Ascending aorta (tissue), 2 donors: ENCODE measurements at places on chromosomes 5 and 9.

DNA sequence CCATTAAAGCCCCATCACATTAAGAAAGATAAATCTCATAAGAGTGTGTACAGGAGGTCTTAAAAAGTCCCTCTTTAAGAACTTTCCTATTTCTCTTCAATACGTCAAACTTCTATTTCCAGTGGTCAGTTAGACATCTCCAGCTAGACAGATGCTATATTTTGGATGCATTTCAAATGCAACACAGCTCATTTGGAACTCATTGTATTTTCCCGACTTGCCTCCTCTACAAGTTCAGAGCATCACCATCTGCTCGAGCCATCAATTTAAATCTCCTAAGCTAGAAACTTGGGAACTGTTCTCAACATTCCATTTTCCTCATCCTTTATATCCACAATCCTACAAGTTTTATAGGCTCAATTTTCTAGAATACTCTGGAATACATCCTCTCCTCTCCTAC is 3.2 kb upstream of the UHRF2 start:
- no peak for DNase-seq

DNA sequence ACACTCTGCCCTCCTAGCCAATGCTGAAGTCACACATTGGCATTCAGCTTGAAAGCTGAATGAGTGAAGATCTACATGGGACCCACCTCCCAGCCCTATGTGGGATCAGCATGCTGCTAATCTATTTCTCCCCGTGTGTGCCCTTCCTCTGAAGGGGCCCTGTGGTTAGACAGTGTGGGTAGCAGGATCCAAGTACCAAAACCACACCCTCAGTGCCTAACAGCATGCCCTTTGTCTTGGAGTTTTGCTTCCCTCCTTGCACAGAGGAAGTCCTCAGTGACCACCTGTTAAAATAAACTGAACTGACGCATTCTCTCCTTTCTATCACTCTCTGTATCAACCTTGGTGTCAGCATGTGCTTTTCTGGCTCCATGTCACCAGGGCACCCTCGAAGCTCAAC is 25.0 kb downstream of the SH3TC2 start:
- DNase-seq: no peak

- no peak for DNase-seq
Measured at GRCh38 chr5:160637357-160638090, 214.5 kb downstream of the ATP10B start.

- DNase-seq: no peak
Measured at GRCh38 chr9:89096807-89097206, 81.8 kb downstream of the SHC3 start.

DNA sequence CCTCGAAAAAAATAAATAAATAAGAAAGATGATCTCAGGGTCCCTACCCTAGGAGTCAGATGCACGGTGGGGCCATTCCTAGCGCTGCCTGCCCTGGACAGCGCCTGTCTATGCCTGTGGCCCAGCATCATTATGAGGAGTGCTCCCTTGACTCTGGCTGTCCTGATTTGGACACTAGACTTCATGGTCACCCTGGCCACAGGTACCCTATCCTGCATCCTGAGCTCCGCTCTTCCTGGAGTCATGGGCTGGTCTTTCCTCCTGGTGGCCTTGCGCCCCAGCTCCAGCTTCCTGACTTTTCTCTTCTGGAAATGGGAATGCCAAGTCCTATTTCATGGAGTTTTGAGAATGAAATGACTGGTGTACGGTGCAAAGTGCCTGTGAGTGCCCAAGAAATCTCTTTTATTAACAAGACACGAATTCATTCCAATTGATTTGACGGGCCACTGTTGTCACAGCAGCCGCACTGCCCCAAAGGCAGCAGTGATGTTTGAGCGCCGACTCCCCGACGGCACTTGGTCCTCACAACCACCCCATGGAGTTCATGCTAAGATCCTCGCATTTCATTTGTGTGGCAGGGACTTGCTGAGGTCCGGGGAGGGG is 564 bp upstream of the AIF1L start:
- no peak for DNase-seq

DNA sequence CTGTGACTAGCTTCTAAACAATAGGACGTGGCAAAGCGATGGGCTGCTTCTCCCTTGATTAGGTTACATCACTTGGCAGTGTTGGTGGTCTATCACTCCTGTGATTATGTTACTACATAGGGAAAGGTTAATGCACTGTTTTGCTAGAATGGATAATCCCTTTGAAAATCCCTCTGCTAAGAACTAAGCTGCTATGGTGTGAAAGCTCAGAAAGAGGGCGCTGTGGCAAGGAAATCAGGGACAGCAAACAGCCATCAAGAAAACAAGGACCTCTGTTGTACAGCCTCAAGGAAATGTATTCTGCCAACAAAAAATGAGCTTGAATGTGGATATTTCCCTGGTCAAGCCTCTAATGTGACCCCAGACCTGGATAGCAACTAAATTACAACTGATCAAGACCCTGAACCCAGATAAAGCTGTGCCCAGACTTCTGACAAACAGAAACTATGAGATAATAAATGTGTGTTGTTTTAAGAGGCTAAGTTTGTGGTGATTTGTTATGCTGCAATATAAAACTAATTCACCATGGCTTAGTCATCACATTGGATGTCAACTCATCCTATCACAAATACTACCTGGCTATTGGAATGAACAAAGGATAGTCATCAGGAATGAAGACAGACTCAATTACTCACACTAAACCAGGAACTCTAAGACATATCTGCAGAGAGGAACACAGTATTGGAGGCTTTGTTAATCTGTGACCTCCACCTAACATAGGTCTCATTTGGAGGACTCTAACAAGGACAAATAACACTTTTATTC is 1215.9 kb downstream of the EFNA5 start:
- no peak for DNase-seq

DNA sequence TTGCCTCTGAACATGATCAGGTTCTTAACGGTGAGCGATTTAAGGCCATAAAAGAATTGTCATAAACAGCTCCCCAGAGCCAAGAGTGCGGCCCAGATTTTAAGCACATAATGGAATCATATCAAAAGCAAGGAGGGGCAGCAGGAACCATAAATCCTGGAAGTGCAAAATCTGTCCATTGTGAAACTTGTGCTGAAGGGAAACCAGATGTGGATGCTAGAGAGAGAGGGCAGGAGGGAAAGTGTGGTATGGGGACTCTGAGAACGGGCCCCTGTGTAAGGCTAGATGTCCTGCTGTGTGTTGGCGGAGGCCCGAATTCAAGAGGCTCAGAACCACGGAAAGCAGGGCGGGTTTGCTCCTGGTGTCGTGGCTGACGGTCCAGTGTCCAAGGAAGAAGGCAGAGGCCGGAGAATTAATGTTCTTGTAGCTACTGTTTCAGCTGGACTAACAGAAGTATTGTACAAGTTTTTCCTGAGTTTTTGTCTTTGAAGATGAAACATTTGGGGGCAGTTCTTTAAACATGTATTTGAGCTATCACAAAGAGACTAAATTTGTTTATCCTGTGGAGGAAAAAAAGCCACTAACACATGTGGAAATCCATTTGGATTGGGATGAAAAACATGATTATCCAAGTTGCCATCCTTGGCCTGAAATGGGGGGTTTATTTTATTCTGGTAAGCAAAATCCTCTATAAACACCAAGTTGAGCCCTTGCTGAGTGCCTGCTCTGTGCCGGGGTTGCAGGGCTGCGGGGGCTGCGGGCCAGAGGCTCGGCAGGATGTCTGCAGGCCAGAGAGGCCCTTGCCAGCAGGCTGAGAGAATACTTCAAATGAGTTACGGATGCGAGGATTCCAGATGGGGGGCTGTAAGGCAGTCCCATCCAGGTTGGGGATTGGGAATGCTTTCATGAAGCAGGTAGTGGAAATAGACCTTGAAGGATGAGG is 9.2 kb upstream of the CXCL14 start:
- DNase-seq: no peak

GRCh38 chr5:176535101-176535663 is 2.0 kb downstream of the RNF44 start:
- no peak for DNase-seq

- DNase-seq: no peak
Measured at GRCh38 chr9:36677611-36678010, 104.9 kb downstream of the MELK start.

DNA sequence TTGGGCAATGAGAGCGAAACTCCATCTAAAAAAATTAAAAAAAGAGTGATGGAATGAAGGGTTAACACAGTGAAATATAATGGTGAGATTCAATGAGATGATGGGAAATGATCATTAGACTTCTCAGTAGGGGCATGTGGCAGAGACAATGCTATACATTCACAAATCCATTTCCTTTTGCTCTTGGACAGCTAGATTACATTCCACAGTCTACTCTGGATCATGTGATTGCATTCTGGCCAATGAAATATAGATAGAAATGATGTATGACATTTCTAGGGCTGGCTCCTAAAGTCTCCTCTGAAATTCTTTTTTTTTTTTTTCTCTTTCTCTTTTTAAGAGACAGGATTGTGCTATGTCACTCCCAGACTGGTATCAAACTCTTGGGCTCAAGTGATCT is 3.8 kb upstream of the GALT start:
- no peak for DNase-seq

GRCh38 chr5:35878079-35878478 is 21.4 kb downstream of the IL7R start:
- DNase-seq: no peak

DNA sequence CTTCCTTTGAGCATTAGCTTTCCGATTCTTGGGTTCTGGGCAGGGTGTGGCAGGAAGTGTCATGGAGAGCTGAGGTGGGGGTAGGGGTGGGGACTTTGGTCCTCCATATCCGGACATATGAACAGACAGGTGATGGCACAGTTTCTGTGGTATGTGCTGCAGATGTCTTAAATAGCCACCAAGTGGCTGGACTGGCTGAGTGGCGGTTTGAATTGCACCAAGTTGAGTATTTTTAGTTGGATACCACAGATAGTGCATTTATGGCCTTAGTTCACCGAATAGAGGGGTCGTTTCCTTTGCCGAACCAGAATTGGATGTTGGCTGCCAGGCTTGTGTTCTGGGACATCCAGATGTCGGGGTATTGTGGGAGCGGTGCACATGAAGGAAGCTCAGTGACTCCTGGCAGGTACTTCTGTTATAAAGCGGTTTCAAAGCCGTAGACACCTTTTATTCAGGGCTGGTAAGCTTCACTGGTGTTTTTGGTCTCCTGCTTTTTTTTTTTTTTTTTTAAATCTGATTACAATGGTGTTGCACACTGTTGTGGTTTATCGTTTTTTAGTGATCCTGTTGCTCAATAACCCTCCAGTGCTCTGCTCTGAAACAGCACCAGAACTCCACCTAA is 15.1 kb upstream of the TNFAIP8 start:
- DNase-seq: no peak

DNA sequence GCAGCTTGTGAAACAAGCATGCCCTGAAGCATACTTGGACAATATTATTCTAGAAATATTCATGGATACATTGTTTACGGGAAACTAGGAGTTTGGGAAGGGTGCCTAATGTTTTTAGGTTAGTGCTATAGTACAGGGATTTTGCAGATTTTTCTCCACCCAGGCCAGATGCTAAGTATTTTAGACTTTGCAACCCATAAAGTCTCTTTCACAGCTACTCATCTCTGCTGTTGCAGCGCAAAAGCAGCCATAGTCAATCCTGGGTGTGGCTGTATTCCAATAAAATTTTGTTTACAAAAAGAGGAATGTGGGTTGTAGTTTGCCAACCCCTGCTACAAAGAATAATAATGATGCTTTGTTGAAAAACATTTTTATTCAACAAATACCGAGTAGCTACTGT is 106.2 kb downstream of the CEMIP2 start:
- DNase-seq: no peak

DNA sequence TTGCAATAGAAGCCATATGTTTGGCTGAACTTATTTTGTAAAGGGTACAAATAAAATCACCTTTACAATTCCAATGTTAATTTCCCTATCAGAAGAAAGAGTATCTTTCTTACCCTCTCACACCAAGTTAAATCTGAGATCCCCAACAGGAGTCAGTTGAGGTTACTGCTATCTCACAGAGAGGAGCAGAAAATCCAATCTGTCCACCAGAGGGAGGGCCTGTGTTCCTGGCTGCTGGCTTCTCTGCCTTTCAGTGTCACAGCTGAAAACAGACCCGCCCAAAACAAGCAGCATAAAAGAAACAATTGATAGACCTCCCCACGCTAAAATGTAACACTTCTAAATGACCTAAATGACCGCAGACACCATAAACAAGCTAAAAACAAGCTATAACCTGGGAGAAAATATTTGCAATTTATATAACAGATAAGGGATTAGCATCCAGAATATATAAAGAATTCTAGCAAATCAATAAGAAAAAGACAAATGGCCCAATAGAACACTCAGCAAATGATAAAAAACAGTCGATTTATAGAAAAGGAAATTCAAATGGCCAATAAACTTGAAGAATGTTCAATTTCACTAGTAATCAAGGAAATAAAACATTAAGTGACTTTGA is 24.5 kb upstream of the MVB12B start:
- DNase-seq: peak; percentile 66

GRCh38 chr5:167796672-167797071 is 494.8 kb upstream of the WWC1 start:
- DNase-seq: no peak

DNA sequence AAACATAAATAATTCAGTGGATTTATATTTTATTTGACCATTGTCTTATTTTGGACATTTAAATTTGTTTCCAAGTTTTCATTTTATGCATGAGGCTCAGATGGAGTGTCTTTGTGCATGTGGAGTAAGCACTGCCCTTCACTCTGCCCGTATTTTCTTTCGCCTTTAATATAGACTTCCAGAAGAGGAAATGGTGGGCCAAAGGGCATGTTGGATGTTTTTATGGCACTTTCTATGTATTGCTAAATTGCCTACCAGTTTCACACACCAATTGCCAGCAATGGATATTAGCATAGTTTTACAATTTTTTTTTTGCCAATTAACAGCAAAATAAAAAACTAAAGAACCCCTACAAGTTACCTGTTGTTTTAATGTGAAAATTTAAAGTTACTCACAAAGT is 38.4 kb downstream of the ZSWIM6 start:
- no peak for DNase-seq

DNA sequence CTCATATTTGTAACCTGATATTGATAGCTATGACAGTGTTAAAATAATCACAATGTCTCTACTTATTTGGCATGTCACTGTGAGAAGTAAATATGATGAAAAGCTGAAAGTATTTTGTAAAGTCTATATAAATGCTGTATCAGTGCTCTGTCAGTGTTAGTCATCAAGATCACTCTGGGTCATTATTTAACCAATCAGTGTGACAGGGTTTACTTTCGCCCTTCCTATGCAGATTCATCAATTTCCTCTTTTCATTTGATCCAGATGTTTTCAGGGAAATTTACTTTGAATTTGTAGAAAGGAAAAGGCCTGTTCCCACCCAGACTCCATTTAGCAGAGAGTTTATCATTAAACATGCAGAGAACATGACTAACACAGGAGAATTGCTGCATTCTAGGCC is 9.9 kb upstream of the PCSK5 start:
- DNase-seq: no peak
